ENCODE measurements at places on chromosomes 3 and 15. TPM values are rescaled to one million over a fixed set of nuclear protein-coding genes. Genes with fewer than 3 reads are reported as not detected.

Gene AP3B2
- polyA plus RNA-seq = 1.9 TPM

Gene SORD
- 28.0 TPM for polyA plus RNA-seq

Gene SMCO1
- polyA plus RNA-seq = 0.08 TPM

Gene CLASP2
- 55.6 TPM for polyA plus RNA-seq

Gene NOX5
- 0.40 TPM for polyA plus RNA-seq

Gene MORC1
- polyA plus RNA-seq = 0.49 TPM

Gene SHQ1
- 26.9 TPM for polyA plus RNA-seq

Gene UBE2E2
- 71.0 TPM for polyA plus RNA-seq

Gene GPR87
- polyA plus RNA-seq = not detected

GRCh38 chr3:64049136-64049535 is 25.8 kb upstream of the PSMD6 start:
- no peak for DNase-seq

- DNase-seq = no peak
These were observed 126.7 kb downstream of the LPP start for GRCh38 chr3:188280627-188281026.

DNA sequence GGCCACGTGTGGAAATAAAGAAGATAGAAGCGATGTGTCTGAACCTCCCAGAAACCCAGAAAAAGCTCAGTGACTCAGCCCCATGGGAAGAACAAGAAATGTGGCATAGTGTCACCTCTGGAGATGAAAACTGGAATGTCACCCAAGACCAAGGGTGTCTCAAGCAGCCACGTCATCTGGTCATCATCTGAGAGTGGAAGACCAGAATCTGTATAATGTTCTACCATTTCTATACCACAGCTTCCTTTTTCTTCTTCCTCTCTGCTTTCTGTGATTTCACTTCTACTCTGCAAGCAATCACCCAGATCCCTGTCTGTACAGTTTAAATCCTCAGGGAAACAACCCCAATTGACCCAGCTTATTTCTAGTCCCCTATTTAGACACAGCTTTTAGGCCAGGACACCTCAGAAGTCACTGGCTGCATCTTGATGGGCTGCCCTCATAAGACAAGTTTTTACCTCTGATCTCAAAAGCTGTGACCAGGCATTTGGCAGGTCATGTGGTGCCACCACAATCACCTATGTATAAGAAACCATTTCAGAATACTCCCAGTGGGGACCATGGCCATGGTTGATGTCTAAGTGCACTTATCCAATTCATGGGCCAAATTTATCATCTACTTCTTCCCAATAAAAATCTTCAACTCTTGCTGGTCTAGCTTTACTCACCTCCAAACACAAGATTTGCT is 278.5 kb upstream of the UMPS start:
- no peak for DNase-seq

DNA sequence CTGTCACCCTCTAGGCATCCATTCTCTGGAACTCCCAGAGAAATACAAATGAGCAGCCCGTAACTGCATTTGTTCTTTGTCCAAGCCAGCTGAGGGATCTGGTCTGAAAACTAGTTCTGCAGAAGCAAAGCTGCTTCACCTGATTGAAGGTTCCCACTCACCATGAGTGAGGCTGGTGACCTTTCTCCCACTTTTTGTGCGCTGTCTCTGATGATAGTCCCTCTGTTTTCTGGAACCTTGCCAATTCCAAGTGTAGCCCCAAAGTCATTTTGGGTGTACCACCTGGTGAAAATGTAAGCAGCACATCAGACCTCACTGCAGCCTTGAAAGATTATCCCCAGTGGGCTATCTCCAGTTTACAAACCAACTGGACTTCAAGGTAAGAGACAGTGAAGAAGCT is 39.4 kb upstream of the BFSP2 start:
- no peak for DNase-seq

- DNase-seq = no peak
These were observed 328.1 kb downstream of the LRTM1 start for GRCh38 chr3:54599716-54600115.

DNA sequence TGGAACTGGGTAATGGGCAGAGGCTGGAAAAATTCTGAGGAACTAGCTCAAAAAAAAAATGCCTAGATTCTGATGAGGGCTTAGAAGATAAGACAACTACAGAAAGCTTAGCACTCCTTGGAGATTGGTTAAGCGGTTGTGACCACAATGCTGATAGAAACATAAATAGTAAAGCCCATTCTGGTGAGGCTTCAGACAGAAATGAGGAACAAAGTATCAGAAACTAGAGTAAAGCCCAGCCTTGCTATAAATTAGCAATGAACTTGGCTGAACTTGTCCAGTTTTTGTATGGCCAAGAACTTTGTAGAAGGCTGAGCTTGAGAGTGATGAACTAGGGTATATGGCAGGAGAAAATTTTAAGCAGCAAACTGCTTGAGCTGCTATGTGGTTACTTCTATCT is 25.4 kb downstream of the GOLGB1 start:
- no peak for DNase-seq

DNA sequence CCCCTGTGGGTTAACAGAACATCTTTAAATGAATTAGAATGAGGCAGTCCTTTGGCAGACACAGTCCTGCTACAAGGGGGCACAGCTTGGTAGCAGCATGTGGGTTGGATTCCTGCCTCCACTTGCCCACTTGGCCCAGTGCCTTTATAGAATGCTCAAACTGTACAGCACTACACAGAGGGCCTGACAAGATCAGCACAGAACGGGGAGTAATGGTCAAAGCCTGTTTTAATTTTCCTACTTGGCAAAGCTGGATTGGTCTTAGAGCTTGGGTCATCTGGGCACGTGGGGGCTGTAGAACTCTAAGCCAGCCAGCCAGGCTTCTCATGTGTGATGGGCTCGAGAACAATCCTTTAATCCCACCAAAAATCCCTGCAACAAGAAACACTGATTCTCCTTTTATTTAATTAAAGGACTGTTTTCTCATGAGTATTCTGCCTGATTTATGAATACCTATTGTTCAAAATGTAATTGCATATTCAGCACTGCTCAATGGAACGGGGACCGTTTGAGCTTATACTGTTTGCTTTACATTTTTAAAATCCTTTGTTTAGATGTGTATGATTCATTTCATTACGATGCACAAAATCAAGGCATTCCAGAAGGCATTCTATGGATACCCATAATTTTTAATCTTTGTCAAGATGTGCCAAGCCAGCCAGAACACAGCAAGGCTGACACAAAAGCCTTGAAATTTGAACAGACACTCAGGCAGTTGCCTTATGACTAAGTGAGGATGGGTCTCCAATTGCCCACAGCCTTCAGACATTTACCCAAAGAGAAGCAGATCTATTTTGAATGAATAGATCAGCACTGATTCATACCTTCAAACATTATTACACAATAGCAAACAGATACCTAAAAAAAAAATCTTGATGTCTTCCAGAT is 249.3 kb upstream of the TGFBR2 start:
- no peak for DNase-seq

- DNase-seq = no peak
These were observed 4.2 kb upstream of the CCR2 start for GRCh38 chr3:46349484-46350261.

- DNase-seq = no peak
These were observed 195.7 kb downstream of the OCA2 start for GRCh38 chr15:27903405-27903804.

DNA sequence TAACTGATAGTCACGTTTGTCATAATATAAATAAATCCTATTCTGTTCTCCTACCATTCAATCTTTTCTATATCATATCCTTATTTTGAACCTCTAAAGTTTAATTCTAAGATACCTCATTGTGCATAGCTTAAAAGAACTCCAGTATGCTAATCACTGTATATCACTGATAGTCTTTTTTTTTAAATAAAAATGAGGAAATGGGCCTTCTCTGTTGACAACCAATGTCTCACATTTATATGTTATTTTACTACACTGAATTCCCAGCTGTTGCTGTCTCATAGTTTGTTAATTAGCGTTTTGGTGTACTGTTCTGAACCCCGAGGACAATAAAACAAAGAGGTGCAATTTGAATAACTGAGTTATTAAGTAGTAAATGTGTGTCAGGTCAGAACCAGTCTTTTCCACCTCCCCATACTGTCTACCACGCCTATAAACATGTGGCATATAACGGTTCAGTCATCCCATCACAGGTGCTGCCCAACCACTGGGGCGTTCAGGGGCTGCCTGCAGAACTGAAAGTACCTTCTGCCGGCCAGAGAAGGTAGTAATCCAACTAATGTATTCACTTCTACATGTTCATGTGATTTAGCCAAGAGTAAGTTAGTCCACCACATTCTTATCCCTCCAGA is 14.9 kb downstream of the CBLB start:
- no peak for DNase-seq

- DNase-seq = no peak
These were observed 4.0 kb upstream of the KLF15 start for GRCh38 chr3:126361211-126361610.

GRCh38 chr15:57003418-57003817 is 85.0 kb downstream of the TCF12 start:
- DNase-seq = no peak

GRCh38 chr15:93164409-93164808 is 75.4 kb upstream of the RGMA start:
- DNase-seq = no peak

DNA sequence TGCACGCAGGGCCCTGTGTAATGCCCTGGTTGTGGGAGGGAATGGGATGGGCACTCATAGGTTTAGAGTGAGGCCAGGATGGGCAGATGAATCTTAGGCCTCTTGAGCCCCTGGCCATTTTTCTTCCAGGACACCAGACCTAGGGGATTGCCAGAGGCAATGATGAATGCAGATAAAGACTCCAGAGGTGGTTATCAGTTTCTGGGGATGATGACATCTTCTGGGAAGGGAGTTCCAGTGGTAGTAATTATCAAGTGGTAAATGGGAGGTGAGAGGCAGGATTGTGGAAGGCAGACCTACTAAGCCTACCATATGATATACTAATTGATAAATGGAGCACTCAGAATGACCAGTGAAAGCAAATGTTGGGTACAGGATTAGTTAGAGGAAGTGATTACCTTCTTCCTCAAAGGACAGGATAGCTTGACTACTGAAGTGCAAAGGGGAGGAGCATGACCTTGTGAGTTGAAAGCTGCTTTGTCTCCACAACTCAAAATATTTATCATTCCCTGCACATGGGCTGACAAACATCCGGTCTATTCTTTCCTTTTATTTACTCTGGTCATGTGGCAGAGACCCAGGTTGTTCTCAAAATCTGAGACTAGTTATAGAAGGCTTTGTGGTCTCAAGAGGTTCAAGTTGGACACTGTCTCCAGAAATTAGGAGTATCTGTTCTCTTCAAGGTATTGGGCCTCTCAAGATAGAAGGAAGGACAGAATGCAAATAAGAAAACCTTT is 10.2 kb upstream of the MAPK6 start:
- DNase-seq = no peak

- no peak for DNase-seq
These were observed 79.2 kb downstream of the SST start for GRCh38 chr3:187590861-187591576.

- DNase-seq = no peak
These were observed 26.2 kb downstream of the MINDY4B start for GRCh38 chr3:150878996-150879575.

GRCh38 chr15:40968290-40969085 is 15.2 kb downstream of the CHAC1 start:
- no peak for DNase-seq

- DNase-seq = no peak
These were observed 10.5 kb upstream of the PRKCD start for GRCh38 chr3:53150247-53151085.

- DNase-seq = no peak
These were observed 53.2 kb upstream of the ZNF148 start for GRCh38 chr3:125428216-125428830.

DNA sequence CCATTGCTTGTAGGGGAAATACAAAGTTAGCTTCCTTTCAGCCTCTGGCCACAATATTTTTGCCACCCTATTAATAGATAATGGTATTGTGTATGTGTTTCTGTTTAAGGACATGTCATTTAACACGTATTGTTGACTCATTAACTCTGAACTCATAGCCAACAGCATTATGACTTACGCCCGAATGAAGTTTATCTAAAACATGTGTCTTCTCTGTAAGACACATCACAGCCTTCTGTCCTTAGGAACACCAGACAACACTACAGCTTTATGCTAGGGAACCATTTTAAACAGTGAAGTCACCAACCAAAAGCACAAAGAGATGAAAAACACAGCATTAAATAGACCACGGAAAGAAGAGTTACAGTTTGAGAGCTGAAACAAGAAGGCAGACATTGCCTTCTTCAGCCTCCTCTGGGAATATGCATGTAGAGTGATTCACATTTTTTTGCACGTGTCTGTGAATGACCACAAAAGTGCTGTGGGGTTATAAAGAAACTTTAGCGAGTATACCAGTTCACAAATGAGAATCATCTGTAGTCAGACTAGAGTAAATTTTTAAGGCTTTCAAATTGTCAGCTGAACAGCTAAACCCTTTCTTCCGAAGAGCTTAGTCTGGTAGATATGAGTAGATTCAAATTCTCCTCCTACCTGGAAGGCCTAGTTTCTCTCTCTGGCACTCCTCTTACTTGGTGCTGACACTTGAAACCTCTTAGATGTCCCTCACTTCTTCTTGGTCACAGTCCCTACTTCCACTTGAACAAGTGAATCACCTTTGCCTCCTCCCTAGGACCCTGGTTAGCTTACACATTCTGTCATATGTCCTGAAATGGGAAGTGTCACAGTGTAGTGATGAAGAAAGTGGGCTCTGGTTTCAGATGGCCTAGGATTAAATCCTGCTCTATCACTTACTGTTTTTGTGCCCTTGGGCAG is 32.2 kb downstream of the MCTP2 start:
- DNase-seq = no peak

GRCh38 chr3:150594150-150594549 is 9.0 kb upstream of the SELENOT start:
- no peak for DNase-seq

- DNase-seq = peak; percentile 13
These were observed 727.8 kb downstream of the NLGN1 start for GRCh38 chr3:174125267-174125824.

DNA sequence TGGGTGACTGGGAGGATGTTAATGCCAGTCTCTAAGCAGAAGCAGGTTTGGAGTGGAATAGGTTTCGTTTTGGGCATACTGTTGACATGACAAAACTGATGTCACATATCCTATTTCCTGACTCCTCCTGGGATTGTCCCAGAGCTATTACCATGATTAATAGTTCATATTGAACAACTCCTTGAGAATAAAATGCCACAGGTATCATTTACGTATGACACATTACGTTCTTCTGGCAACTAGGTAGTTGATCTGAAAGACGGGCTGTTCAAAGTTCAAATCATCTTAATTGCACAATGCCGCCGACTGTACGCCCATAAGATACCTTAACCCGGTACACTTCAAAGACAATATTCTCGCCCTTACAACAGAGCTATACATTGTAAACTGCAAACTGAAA is 1.4 kb upstream of the RAB5A start:
- DNase-seq = no peak

GRCh38 chr15:74127255-74127953 is 3.0 kb upstream of the ISLR2 start:
- no peak for DNase-seq

GRCh38 chr3:186171521-186171920 is 62.6 kb upstream of the ETV5 start:
- DNase-seq = no peak

DNA sequence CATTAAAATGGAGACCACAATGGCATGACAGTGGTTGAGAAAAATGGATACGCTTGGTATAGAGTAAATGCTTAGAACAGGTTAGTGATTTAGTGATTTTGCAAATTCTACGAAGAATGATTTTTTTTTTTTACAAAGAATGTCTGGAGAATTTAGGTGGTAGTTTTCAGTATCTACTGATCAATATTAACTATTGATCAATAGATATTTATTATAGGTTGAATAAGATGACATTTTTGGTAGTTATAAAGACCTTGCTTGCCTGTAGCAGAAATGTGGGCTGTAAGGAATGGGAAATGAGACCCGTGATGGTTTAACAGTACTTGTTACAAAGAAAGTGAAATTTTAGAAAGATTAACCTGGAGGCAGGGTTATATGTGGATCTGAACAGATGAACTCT is 137.5 kb downstream of the NR2F2 start:
- DNase-seq = no peak
